ENCODE measurements at places on chromosomes 5 and 9. TPM values are rescaled to one million over a fixed set of nuclear protein-coding genes. Genes with fewer than 3 reads are reported as not detected.

- no peaks in the 10 kb centered on the region for H3K36me3 ChIP-seq
- H3K27me3 ChIP-seq, result no peaks in the 10 kb centered on the region
- no peak overlapping the region for H3K4me3 ChIP-seq
- DNase-seq, result no peak
- no peak overlapping the region for H3K27ac ChIP-seq
Observed at GRCh38 chr9:115945009-115945431, 208.6 kb upstream of the PAPPA start.

The SLC25A2 gene
- not detected for total RNA-seq

The C1QTNF2 gene
- total RNA-seq, result 1.3 TPM

DNA sequence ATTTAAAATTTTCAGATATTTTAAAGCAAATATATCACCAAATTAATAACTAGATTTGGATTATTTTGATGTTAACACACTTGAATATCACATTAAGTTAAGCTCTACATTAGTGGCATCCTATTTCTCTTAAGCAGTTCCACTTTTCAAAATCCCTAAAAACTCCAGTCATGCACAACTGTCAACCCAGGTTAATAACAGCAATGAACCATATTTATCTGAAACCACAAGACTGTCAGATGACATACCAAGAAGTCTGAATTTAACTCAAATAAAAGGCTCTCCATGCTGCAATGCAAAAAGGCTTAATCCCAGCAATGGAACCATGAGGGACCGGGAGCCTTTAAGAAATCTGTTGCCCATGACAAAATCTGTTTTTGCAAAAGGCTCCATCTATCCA lies 27.5 kb downstream of the FNIP1 start:
- no peaks in the 10 kb centered on the region for H3K4me1 ChIP-seq
- no peak overlapping the region for H3K27ac ChIP-seq
- no peak for DNase-seq

DNA sequence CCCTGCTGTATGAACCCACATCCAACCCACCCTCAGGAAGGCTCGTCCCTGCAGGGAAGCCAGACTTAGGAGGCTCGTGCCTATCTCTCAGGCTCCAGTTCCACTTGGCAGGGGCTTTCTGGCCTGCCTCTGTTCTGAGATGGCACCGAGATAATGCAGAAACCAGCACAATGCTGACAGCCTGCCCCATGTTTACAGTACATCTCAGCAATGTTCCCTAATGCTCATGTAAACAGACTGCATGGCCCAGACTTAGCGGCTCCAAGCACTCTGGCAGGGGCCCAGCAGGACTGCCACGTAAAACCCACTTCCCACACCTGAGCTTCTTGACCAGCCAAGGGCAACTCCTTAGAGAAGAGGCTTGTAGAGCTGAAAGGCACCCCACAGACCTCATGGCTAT lies 499.5 kb upstream of the BRINP1 start:
- H3K36me3 ChIP-seq, result no peaks in the 10 kb centered on the region
- H3K4me3 ChIP-seq, result no peak overlapping the region
- H3K4me1 ChIP-seq, result no peaks in the 10 kb centered on the region
- DNase-seq, result no peak
- no peak overlapping the region for H3K27ac ChIP-seq
- H3K27me3 ChIP-seq, result no peaks in the 10 kb centered on the region

The BARX1 gene
- total RNA-seq, result 2.1 TPM

The NCS1 gene
- total RNA-seq, result 47.6 TPM

- H3K27me3 ChIP-seq, result no peaks in the 10 kb centered on the region
- no peak overlapping the region for H3K27ac ChIP-seq
- no peak for DNase-seq
Observed at GRCh38 chr9:105676351-105676923, 14.2 kb downstream of the TAL2 start.

The PCDHA2 gene
- total RNA-seq, result 1.9 TPM

The EIF4EBP3 gene
- 8.9 TPM for total RNA-seq

The SLC34A1 gene
- not detected for total RNA-seq

DNA sequence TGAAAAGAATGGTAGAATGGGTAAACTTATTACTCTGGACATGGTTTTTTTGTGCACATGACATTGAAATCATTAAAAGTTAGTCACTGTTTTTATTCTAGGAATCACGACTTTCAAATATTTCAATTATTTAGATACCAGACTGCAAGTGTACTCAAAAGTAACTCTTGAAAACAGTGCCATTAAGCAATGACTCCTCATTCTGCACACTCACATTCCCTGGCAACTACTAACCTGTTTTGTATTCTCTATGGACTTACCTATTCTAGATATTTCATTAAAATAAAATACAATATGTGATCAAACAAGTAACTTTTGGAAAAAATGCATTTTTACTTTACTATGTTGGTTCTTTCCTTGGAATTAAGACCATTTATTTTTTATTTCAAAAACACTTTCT lies 607.0 kb downstream of the PDE4D start:
- H3K27ac ChIP-seq, result no peak overlapping the region
- H3K4me1 ChIP-seq, result no peaks in the 10 kb centered on the region
- DNase-seq, result no peak
- H3K36me3 ChIP-seq, result no peaks in the 10 kb centered on the region
- H3K27me3 ChIP-seq, result no peaks in the 10 kb centered on the region
- H3K4me3 ChIP-seq, result no peak overlapping the region

The GABBR2 gene
- 1.2 TPM for total RNA-seq

GRCh38 chr5:125037020-125037419 lies 290.6 kb upstream of the ZNF608 start:
- no peaks in the 10 kb centered on the region for H3K36me3 ChIP-seq
- no peaks in the 10 kb centered on the region for H3K4me1 ChIP-seq
- no peak overlapping the region for H3K4me3 ChIP-seq
- no peak for DNase-seq

DNA sequence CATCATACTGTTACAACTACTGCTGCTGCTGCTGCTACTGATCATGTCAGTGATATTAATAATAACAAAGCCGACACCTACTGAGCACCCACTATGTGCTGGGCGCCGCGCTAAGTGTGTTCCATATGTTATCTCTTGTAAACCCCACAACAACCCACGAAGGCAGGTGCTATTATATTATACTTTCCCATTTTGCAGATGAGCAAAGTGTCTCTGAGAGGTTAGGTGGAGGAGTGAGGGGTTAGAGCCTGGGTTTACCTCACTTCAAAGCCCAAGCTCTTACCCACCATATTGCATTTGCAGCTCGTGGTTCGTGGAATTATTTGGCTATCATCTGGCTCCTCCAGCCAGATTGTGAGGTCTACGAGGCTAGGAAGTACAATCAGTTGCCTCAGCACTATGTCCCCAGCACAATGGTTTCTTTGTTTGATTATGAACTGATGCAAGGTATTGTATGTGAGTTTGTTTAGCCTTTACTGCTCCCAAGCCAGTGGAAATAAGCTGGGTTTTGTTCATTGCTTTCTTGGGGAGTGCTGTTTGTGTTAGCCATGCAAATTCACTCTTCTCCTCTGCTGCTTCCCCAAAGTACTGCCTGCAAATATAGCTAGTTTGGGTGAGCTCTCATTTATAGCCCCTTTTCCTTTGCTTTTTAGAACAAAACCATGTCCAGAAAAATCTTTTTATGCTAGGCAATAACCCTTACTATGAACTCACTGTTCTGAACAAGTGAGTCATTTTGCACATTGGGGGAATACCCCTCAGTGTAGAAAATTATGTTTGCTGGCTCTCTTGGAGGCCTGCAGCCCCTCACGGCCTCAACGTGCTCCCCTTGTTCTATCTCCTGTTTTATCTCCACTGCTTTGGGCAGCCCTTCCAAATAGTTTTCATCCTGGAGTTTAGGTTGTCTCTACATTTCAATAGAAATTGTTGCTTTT lies 47.9 kb downstream of the ALG2 start:
- H3K36me3 ChIP-seq, result no peaks in the 10 kb centered on the region
- DNase-seq, result no peak
- H3K4me1 ChIP-seq, result peaks cover 21% of the 10 kb centered on the region
- no peaks in the 10 kb centered on the region for H3K27me3 ChIP-seq
- H3K27ac ChIP-seq, result no peak overlapping the region

GRCh38 chr5:132751971-132752580 lies 4.8 kb downstream of the CCNI2 start:
- H3K36me3 ChIP-seq, result no peaks in the 10 kb centered on the region
- H3K4me1 ChIP-seq, result no peaks in the 10 kb centered on the region
- H3K4me3 ChIP-seq, result no peak overlapping the region
- H3K27ac ChIP-seq, result no peak overlapping the region
- H3K27me3 ChIP-seq, result peaks cover 27% of the 10 kb centered on the region

The CDH9 gene
- 0.73 TPM for total RNA-seq

The SLC45A2 gene
- not detected for total RNA-seq

DNA sequence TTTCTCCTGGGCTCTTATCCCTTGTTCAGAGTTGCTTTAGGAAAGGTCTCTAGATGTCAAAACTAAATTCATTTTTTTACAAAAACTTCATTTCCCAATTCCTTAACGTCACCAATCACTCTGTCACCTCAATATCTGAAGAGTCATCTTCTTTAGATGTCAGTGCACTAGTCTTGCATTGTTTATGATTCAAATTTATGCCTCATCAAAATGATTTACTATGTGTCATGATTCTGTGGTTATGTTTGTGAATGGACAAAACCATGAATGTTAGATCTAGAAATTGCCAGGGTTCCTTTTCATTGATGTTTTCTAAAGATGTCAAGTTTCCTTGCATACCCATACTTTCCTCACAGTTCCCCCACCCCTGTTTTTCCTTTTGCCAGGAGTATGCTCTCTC lies 21.5 kb downstream of the CWC27 start:
- H3K27me3 ChIP-seq, result no peaks in the 10 kb centered on the region
- DNase-seq, result no peak
- no peak overlapping the region for H3K4me3 ChIP-seq
- peaks cover 14% of the 10 kb centered on the region for H3K36me3 ChIP-seq
- no peak overlapping the region for H3K27ac ChIP-seq

The ZDHHC11 gene
- total RNA-seq, result 16.6 TPM

DNA sequence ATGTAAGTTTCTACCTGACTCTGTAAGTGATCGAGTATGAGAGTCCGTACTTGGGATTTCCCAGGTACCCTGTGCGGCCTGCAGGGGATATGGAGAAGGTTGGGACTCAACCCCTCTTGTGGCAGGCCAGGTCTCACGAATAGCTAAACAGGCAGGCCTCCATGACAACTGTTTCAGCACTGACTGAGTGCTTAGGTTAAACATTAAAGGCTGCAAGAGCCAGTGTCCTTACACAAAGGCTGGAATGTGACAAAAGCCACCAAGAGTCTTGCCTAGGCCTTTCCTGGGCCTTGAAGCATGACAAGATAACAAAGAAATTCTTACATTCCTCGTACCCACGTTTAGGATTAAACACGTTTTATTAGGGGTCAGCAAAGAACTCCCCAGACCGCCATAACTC lies 58.6 kb downstream of the THBS4 start:
- no peaks in the 10 kb centered on the region for H3K36me3 ChIP-seq
- H3K4me1 ChIP-seq, result peaks cover 7% of the 10 kb centered on the region
- no peak overlapping the region for H3K4me3 ChIP-seq

- no peaks in the 10 kb centered on the region for H3K36me3 ChIP-seq
- no peaks in the 10 kb centered on the region for H3K4me1 ChIP-seq
- H3K27me3 ChIP-seq, result no peaks in the 10 kb centered on the region
- no peak overlapping the region for H3K27ac ChIP-seq
- no peak overlapping the region for H3K4me3 ChIP-seq
- DNase-seq, result no peak
Observed at GRCh38 chr5:135179308-135179980, 145.4 kb upstream of the PITX1 start.

- no peak overlapping the region for H3K4me3 ChIP-seq
- DNase-seq, result no peak
- H3K4me1 ChIP-seq, result no peaks in the 10 kb centered on the region
Observed at GRCh38 chr5:90855296-90856010, 296.9 kb downstream of the ADGRV1 start.

The BRD9 gene
- 49.4 TPM for total RNA-seq

The ARID3C gene
- total RNA-seq, result not detected

The FAM78A gene
- total RNA-seq, result 3.1 TPM

GRCh38 chr5:142106061-142106460 lies 2.5 kb upstream of the NDFIP1 start:
- no peak for DNase-seq
- peaks cover 2% of the 10 kb centered on the region for H3K4me1 ChIP-seq
- no peak overlapping the region for H3K27ac ChIP-seq
- H3K27me3 ChIP-seq, result peaks cover 2% of the 10 kb centered on the region

GRCh38 chr5:178165581-178165980 lies 11.9 kb upstream of the NHP2 start:
- no peaks in the 10 kb centered on the region for H3K27me3 ChIP-seq
- H3K27ac ChIP-seq, result no peak overlapping the region
- H3K36me3 ChIP-seq, result no peaks in the 10 kb centered on the region
- DNase-seq, result no peak

DNA sequence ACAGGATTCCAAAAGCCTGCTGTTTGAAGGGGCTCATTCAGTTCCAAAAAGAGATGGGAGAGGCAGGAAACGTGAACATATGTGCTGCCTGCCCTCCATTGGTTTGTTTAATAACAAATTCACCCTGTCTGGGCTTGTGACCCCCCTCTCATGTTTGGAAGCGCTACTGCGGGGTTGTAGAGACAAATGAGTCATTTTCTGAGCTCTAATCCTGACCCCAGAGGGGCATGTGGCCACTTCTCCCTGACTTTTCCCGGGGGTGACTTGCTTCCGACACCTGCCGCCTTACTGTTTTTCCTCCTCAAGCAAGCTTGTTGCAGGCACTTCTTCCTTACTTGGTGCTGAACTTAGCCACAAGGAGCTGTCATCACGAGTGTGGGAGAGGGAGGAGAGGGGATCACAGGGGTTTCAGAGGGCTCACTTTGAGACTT lies 75.9 kb downstream of the LMNB1 start:
- peaks cover 7% of the 10 kb centered on the region for H3K4me1 ChIP-seq
- no peak overlapping the region for H3K27ac ChIP-seq
- no peaks in the 10 kb centered on the region for H3K27me3 ChIP-seq
- peak; percentile 41 for DNase-seq
- no peak overlapping the region for H3K4me3 ChIP-seq
- H3K36me3 ChIP-seq, result no peaks in the 10 kb centered on the region

DNA sequence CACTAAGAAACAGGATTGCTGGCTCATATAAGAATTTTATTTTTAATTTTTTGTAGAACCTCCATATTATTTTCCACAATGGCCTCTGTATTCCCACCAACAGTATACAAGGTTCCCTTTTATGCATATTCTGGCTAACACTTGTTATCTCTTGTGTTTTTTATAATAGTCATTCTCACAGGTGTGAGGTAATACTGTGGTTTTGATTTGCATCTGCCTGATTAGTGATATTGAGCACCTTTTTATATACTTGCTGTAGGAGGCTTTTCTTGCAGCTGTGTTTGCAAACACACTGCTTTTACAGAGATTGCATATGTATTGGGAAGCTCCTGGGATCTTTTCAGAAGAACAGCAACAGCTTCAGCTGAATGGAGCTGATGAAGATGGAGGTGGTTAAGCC lies 164.8 kb downstream of the DEPDC1B start:
- no peak overlapping the region for H3K4me3 ChIP-seq
- no peak for DNase-seq
- H3K27ac ChIP-seq, result no peak overlapping the region

The PPP3R2 gene
- total RNA-seq, result not detected

The MSMP gene
- total RNA-seq, result not detected

GRCh38 chr5:159021136-159021900 lies 78.4 kb downstream of the EBF1 start:
- no peak for DNase-seq
- no peak overlapping the region for H3K27ac ChIP-seq
- H3K36me3 ChIP-seq, result no peaks in the 10 kb centered on the region
- no peak overlapping the region for H3K4me3 ChIP-seq
- H3K27me3 ChIP-seq, result no peaks in the 10 kb centered on the region

The GMCL2 gene
- 0.13 TPM for total RNA-seq

- no peak for DNase-seq
- peaks cover 9% of the 10 kb centered on the region for H3K36me3 ChIP-seq
- H3K4me3 ChIP-seq, result no peak overlapping the region
- no peaks in the 10 kb centered on the region for H3K4me1 ChIP-seq
- H3K27me3 ChIP-seq, result no peaks in the 10 kb centered on the region
Observed at GRCh38 chr9:92654481-92655301, 15.2 kb downstream of the IPPK start.

Measured in H1 (cell line).